ENCODE measurements at places on chromosomes 7 and 10.

- DNase-seq: no peak
Measured at GRCh38 chr7:105309235-105310169, 79.2 kb downstream of the SRPK2 start.

GRCh38 chr10:96958071-96958470 lies 126.0 kb downstream of the LCOR start:
- no peak for DNase-seq

GRCh38 chr7:6049780-6050179 lies 18.6 kb downstream of the ANKRD61 start:
- DNase-seq: no peak

DNA sequence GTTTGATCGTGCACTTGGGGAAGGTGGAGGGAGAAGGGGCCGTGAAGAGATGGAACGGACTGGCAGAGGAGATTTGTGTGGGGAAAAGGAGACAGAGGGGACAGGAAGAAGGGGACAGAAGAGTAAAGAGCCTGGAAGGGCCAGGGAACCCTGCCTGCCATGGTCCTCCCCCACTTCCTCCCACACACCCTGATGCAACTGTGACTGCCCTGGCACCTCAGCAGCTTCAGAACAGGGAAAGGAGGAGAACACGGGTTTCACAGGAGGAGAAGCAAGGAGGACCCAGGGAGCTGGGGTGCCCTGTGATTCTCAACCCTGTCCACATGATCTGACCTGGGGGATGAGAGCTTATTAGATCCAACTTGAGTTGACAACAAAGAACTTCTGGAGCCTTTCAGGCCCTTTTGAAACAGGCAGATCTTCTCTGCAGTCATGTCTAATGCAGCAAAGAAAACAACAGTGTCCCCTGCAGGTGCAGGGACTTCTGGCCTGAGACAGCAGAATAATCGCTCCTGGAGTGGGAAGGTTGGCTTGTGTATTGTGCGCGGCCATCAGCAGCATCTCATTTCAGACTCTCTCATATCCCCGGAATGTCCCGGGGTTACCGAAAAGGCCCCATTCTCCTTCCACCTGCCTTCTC lies 421.6 kb downstream of the PAXIP1 start:
- DNase-seq: peak; percentile 1

- DNase-seq: no peak
Measured at GRCh38 chr7:2126621-2127020, 106.1 kb downstream of the MAD1L1 start.

DNA sequence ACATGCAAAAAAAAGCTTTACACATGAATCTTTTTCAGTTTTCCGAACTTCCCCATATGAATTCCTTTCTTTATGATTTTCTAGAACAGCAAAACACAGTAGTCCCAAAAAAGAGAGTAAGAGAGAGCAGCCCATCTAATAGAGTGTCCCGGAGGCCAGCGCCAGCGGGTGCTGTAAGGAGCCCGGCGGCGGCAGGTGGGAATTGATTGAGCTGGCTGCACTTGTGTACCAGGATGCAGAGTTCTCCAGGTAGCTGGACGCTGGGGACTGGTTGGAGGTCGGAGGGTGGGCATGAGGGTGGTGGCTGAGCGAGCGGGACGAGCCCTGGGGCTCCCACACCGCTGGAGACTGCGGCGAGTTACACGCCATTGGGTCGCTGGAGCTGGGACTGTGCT lies 4.0 kb downstream of the DLX5 start:
- DNase-seq: no peak

GRCh38 chr7:27212497-27213432 lies 12.9 kb upstream of the HOXA13 start:
- DNase-seq: no peak

DNA sequence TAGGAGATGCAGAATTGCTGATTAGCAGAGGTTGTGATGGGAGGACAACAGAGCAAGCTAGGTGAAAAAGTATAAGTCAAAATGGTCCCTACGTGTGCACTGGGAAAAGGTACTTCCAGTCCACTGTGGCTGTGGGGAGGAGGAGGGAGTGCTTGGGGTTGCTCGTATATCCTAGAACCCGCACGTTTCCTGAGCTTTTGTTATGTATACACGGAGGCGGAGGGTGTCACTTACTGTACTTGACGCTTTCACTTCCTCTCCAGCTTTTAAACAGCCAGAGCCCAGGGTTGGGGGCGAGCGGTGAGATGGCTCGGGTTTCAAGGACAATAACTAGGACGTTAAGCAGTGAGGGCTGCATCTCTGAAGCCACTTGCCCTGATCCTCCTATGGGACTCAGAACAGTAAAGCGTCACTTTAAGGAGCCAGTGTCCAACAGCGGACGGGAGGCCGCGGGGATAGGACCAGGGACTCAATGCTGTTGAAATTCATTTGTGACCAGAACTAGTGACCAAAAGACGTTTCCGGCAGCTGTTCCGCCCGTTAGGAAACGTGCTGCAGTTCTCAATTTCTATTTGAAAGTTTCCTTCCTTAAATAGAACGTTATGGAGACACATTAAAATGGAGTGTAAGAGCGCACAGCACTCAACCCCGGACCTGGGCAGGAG lies 985 bp upstream of the ETV1 start:
- peak; percentile 20 for DNase-seq

DNA sequence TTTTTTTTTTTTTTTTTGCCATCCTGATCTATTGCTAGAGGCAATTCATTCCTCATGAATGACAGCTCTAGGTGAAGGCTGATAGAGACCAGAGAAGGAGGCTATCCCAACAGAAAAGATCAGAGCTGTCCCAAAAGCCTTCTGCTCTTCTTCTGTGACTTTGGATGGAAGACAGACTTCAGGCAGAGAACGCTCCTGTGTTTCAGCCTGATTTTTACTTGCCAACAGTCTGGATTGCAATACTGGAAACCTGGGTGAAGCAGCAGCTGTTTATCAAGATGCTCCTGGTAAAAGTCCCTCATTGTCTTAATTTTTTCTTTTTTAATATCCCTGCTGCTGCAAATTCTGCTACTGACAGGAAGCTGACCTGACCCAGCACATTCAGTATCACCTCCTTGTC lies 219.5 kb downstream of the CCDC3 start:
- DNase-seq: no peak

DNA sequence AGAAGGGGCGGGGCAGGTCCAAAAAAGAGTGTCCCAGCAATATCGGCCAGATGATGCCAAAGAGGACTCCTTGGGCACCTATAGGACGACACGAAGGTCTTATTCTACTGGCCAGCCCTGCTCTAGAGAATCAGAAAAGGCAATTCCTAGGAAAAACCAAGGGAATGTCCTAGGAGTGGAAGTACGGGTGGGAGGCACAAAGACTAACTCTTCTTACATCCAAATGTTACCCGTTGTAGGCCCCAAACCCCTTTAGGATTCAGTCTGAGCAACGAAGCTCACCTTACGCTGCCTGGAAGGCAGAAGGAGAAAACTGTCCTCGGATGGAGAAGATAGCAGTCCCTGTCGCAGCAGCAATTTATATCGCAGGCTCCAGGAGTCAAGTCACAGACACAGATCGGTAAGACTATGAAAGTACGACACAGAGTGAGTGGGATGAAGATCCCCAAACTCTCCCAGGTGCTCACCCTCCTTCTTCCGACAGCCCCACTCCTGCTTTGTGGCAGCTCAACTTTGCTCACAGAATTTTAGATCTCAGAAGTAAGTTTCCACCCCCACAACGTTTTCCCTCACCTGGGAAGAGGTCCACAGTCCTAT lies 558 bp downstream of the TCTN3 start:
- DNase-seq: peak; percentile 14

- DNase-seq: no peak
Measured at GRCh38 chr7:81209059-81209458, 290.2 kb upstream of the SEMA3C start.

DNA sequence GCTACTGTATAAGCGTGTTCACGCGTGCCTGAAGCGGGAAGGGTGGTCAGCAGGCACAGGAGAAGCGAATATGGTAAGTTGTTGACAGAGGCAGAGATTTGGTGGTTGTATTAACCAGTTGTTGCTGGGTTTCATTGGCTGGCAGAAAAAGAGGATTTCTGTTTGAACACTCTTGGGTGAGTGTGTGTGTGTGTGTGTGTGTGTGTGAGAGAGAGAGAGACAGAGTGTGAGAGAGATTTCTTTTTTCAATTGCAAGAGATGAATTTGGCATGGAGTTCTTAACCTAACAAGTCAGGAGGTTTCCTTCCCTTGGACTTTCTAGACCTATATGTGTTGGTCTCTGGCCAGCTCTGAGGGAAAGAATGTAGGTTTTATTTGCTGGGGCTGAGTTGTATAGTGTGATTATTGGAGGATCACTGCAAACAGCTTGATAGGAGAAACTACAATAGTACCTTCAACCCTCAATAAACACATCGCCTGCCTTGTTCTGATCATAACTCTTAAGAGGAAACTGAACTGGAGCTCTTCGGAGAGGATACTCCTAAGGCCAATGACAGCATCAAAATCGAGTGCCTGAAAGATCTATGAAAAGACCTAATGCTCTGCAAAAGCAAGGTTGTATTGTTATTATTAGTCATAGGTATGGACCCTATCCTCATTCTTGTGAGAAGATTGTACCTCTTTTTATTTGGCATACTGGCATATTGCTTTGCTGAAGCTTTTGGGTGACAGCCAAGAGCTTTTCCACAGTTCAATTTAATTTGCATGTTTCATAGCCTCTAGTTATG lies 1.2 kb downstream of the MCU start:
- DNase-seq: no peak

DNA sequence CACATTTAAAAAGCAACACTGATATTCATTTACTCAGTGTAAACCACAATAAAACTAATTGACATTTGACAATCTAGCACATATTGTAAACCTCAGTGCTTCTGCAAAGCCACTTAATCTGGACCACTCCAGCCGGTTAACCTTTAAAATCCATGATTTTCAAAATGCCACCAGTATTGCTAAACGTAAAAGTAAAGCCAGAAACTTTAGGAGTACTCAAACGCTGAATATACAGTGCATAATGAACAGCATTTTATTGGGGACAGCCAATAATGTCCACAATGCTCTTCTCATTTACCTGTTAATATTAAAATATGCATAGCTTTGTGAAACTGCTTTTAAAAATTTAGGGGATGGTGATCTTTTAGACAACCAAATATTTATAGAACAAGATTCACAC lies 10.8 kb downstream of the HNRNPA2B1 start:
- no peak for DNase-seq

DNA sequence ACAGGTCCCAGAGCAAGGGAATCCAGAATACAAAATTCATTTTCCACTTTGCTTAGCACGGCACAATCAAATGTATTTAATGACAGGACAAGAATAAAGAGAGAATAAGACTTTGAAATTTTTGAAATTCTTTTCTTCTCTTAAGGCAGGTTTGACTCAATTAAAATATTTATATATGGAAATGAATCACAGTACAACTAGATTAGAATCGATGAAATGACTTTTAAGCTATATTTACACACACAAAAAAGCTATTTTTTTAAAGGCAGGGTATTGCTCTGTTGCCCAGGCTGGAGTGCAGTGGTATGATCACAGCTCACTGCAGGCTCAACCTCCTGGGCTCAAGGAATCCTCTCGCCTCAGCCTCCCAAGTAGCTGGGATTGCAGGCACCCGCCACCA lies 265.4 kb upstream of the SLC26A5 start:
- DNase-seq: no peak

GRCh38 chr10:107032700-107033401 lies 131.7 kb downstream of the SORCS1 start:
- no peak for DNase-seq

DNA sequence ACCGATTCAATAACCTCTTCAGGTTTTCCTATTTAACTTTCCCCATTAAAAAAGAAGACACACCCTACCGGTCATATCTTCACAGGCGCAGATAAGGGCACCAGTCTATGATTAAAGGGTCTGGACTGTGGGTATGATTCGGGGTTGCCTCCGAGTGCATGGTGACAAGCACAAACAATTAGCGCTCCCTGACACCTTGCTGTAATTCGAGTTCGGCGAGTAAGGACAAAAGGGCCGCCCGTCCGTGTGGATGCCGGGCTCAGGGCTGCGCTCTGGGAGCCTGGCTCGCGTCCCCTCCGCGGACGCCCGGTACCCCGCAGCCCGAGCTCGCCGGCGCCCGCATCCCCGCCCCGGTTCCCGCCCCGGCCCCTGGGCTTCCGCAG lies 111.9 kb upstream of the RHEB start:
- DNase-seq: no peak

GRCh38 chr7:116876664-116877442 lies 14.5 kb downstream of the CAPZA2 start:
- no peak for DNase-seq

DNA sequence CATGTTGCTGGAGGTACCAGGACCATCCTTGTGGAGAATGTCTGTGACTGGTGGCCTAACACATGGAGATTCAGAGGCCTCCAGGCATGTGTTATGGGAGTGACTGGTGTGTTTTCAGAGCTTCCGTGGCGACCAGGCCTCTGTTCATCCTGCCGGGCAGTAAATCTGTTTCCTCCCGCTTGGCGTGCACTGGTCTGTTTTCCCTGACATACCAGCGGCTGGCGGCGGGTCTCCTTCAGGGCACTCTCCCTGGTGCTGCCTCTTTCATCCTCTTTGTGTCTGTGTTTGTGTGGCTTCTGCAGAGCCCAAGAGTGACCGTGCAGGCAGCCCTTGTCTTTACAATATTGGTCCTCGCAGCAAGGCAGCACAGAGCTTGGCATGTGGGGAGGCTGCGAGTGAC lies 385.1 kb upstream of the MKI67 start:
- no peak for DNase-seq

DNA sequence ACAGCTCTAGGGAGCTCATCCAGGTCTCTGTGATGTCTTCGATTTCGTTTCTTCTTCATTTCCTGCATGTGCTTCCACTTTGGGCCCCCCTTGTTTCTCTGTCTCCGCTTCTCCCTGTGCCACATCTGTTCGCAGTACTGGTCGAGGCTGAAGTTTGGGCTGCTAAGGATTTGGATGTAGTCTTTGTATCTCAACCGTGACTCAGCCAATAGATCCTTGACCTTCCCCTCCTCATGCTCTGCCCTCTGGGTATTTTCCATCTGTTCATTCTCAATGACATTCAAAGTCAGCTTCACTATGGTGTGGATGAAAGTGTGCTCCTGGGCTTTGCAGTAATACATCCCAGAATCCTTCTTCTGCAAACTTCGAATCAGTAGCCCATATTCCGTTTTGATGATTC lies 187.4 kb downstream of the SEMA3D start:
- no peak for DNase-seq

GRCh38 chr10:130301021-130301892 lies 165.1 kb downstream of the GLRX3 start:
- DNase-seq: no peak

GRCh38 chr10:14543046-14543903 lies 212.6 kb upstream of the FRMD4A start:
- peak; percentile 21 for DNase-seq

GRCh38 chr7:9961161-9961922 lies 1012.3 kb upstream of the PHF14 start:
- DNase-seq: no peak

DNA sequence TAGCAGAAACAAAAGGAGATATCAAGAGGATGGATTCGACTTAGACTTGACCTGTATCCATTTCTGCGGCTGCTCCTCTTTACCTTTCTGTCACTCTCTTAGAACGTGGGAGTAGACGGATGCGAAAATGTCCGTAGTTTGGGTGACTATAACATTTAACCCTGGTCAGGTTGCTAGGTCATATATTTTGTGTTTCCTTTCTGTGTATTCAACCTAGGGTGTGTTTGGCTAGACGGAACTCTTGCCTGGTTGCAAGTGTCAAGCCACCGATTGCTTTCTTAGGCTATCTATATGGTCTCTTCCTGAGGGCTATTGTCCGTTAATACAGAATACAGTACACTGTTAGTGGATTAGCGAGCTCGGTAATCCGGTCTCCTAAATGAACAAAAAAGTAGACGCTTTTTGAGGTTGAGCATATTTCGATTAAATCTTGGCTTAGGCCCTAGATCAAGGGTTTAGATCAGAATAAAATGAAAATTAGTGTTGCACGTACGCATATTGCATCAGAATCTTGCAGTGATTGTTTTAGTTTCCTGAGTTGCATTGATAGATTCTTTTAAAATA lies 1.2 kb downstream of the PTEN start:
- DNase-seq: no peak

- DNase-seq: no peak
Measured at GRCh38 chr10:95422233-95422632, 131.4 kb upstream of the PDLIM1 start.

Measured in AG20443 (cell line).